ENCODE measurements at places on chromosomes 5 and 9. TPM values are rescaled to one million over a fixed set of nuclear protein-coding genes. Genes with fewer than 3 reads are reported as not detected.
A peak's percentile ranks its signal among the peaks of the same experiment; 100 is the strongest.

GRCh38 chr9:75909776-75910175 lies 19.3 kb downstream of the PCSK5 start:
- H3K4me1 ChIP-seq = no peaks in the 10 kb centered on the region
- no peak overlapping the region for H3K27ac ChIP-seq
- no peaks in the 10 kb centered on the region for H3K36me3 ChIP-seq
- no peaks in the 10 kb centered on the region for H3K27me3 ChIP-seq

Gene CKMT2
- total RNA-seq = 0.18 TPM

Gene PCDHB14
- 8.4 TPM for total RNA-seq

DNA sequence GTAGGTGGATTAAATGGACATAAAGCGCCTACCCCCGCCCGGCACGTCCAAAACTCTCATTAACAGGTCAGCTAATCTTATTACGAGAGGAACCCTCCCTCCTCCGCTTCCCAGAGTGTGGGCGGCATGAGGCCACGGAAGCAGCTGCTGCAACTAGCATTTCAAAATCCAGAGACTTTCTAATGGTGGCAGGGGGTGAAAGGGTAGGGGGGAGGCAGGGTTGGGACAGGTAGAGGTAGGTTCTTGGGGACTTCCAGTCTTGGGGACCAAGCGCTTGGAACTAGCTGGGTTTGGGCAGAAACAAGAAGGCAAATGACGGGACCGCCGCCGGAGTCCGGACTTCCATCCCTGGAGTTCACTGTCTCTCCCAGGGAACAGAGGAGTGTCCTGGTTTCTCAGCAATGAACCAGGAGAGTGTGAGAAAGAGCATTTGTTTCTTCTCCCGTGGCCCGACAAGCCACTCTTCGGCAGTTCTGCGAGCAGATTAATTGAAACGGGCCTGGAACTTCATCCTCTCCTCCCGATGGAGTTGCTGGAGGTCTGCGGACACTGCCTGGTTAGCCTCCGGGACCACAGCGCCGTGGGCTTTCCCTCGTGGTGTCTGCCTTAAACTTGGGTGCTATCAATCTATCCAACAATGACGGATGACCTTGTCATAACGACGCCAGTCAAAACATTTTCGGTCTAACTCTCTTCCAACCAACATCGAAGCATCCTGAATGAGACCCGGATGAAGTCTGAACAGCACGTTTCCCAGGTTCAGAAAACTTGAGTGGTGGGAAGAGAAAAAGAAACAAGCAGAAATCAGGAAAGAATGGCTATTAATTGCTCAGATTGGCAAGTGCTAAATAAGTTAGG lies 1.6 kb upstream of the PRDM6 start:
- H3K27ac ChIP-seq = no peak overlapping the region
- peak overlapping the region; percentile 70 for H3K4me3 ChIP-seq
- no peak for DNase-seq
- peaks cover 36% of the 10 kb centered on the region for H3K27me3 ChIP-seq
- H3K36me3 ChIP-seq = peaks cover 12% of the 10 kb centered on the region

Gene SURF1
- total RNA-seq = 36.2 TPM

Gene NPR2
- total RNA-seq = 30.8 TPM

Gene MEGF9
- 2.6 TPM for total RNA-seq

Gene CDC25C
- total RNA-seq = 3.8 TPM

Gene LSM11
- 6.0 TPM for total RNA-seq

DNA sequence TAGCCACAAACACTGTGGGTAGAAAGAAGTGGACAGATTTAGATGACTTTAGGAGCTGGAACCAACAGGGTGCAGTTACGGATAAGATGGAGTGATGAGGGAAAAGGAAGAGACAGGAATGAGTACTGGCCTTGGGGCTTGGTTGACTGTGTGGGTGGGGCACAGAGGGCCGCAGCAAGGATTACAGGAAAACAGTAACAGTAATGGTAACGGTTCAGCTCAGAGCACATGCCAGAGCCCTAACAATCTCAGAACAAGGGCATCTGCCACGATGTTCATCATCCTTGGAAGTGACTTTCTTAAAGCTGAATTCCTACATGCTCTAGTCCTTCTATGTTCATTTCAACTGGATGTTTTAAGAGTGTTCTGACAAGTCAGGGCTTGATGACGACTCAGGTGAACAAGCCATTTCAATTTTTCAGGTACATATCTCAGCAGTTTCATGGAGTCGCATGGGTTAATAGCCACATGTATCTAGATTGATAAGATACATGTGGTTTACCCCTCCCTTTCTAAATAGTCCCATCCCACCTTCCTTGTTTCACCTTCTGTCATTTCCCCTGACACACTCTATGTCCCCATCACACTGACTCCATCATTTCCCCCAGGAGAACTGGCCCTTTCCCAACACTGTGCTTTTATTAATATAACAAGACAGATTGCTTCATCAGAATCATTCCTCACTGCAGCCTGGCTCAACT lies 65.0 kb downstream of the CEMIP2 start:
- no peaks in the 10 kb centered on the region for H3K27me3 ChIP-seq
- peaks cover 22% of the 10 kb centered on the region for H3K36me3 ChIP-seq
- H3K27ac ChIP-seq = no peak overlapping the region
- H3K4me1 ChIP-seq = peaks cover 6% of the 10 kb centered on the region
- H3K4me3 ChIP-seq = no peak overlapping the region
- DNase-seq = no peak

DNA sequence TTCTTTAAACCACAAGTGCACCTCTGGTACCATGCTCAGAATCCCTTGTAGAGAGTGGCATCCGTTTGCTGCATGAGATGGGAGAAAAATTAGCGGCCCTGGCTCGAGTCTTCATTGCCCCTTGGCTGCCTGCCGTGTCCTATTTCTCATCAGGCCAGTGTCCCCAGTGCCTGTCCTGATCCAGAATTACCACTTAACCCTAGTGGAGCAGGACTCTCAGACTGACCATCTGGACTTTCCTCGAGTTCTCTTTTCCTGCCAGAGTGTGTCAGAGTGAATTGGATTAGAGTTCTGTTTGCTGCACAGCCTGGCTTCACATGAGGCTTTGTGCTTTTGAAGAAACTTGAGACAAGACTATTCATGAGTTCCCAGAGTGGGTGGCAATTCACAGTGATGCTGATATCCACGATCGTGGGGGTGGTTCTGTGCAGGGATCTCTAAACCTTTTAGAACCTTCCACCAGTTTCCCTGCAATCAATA lies 92.6 kb downstream of the C9orf152 start:
- DNase-seq = no peak
- H3K27ac ChIP-seq = peak overlapping the region; percentile 99
- H3K27me3 ChIP-seq = peaks cover 22% of the 10 kb centered on the region
- peaks cover 78% of the 10 kb centered on the region for H3K4me1 ChIP-seq
- no peak overlapping the region for H3K4me3 ChIP-seq
- H3K36me3 ChIP-seq = peaks cover 18% of the 10 kb centered on the region

DNA sequence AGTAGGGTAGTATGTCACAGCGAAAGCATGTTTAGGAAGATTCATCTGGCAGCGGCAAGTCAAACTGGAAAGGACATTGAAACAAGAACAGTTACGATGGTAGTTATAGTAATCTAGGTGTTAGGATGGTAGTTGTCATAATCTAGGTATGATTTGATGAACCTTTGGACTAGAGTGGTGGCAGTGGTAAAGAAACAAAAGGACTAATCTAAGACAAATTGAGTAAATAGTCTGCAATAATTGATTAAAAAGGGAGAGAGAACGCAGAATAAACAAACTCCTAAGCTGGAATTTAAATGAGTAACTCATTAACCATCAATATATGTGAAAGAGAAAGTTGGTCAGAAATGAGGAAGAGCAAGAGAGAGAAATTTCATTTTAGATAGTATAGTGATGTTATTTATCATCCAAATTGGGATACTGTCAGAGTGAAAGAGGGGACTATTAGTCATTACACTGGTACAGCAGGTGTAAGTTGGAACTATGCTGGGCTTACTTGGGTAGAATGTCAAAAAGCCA lies 56.8 kb downstream of the MTREX start:
- no peak for DNase-seq
- no peak overlapping the region for H3K27ac ChIP-seq
- no peaks in the 10 kb centered on the region for H3K4me1 ChIP-seq
- H3K4me3 ChIP-seq = no peak overlapping the region
- peaks cover 12% of the 10 kb centered on the region for H3K36me3 ChIP-seq
- H3K27me3 ChIP-seq = no peaks in the 10 kb centered on the region

Gene PCDHGB2
- 11.1 TPM for total RNA-seq

Gene BRD9
- 53.0 TPM for total RNA-seq

DNA sequence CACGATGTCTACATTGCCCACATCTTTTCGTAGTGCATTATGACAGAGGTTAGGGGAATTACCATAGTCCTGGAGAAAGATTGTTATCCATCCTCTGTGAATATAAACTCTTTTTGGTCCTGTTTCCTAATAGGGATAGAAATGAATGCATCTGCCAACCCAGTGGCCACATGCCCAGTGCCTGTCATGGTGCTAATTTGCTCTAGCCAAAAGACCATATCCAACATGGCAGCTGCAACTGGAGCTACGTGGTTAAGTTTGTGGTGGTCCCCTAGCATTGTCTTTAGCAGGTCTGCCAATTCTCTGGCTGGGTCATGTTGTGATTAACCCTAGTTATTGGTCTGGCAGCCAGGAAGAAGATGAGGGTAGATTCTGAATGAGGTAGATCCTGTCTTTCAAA lies 87.5 kb downstream of the FGF18 start:
- peaks cover 8% of the 10 kb centered on the region for H3K4me1 ChIP-seq
- no peak overlapping the region for H3K27ac ChIP-seq
- H3K4me3 ChIP-seq = no peak overlapping the region
- H3K27me3 ChIP-seq = no peaks in the 10 kb centered on the region

GRCh38 chr9:134314950-134315715 lies 11.1 kb upstream of the RXRA start:
- peaks cover 5% of the 10 kb centered on the region for H3K27me3 ChIP-seq
- no peak overlapping the region for H3K4me3 ChIP-seq
- no peak for DNase-seq
- no peak overlapping the region for H3K27ac ChIP-seq
- no peaks in the 10 kb centered on the region for H3K4me1 ChIP-seq
- H3K36me3 ChIP-seq = no peaks in the 10 kb centered on the region

DNA sequence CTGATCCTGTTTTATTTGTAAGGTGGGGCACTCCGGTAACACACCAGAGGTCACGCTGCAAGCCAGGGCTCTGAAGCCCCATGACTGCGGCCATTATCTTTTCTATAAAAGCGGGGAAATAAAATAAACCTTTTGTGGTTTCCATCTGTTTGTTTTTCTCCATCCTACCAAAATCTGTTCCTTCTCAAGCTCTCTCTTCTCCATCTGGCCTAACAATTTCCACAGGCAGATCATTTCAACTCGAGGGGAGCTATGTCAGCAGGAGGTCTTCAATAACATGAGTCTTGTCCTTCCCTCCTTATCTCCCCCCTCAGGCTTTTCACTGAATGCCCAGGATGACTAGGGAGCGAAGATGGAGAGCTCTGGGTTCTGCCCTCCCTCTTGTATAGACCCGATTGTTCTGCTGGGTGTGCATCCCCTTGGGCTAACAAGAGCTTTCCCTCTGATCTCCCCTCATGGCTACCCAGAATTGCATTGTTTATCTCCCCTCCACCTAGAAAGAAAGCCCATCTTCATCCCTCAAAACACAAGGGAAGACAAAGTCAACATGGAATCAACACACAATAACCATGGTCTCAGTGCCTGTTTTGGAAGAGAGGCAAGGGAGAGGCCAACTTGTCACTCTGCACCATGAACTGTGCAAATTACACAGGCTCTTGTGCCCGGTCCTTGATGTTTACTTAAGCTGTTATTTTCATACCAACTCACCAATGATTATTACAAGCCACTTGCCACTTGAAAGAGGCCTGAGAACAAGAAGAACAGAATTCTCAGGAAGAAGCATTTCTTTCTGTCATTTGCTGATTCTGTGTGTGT lies 187.8 kb downstream of the FANCC start:
- H3K36me3 ChIP-seq = no peaks in the 10 kb centered on the region
- H3K4me1 ChIP-seq = peaks cover 13% of the 10 kb centered on the region
- H3K27me3 ChIP-seq = peaks cover 2% of the 10 kb centered on the region
- H3K4me3 ChIP-seq = no peak overlapping the region
- DNase-seq = no peak

DNA sequence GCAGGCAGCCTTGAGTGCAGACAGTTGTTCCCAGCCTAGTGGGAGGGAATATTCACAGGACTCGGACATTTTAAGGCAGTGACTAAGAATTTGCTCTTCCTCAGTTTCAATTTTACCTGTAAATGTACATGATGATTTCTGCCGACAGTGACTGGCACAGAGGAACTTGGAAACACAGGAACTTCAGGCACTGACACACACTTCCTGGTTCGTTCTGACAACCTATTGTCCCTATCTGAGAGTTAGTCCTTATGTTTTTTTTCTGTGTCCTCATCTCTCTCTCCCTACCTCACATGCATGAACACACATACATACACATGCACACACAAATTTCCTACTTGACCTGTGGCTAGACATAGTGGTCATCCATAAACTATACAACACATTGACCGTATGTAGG lies 89.4 kb upstream of the CD180 start:
- no peaks in the 10 kb centered on the region for H3K36me3 ChIP-seq
- DNase-seq = no peak
- H3K4me1 ChIP-seq = peaks cover 15% of the 10 kb centered on the region
- H3K27me3 ChIP-seq = peaks cover 2% of the 10 kb centered on the region
- H3K27ac ChIP-seq = peak overlapping the region; percentile 38

DNA sequence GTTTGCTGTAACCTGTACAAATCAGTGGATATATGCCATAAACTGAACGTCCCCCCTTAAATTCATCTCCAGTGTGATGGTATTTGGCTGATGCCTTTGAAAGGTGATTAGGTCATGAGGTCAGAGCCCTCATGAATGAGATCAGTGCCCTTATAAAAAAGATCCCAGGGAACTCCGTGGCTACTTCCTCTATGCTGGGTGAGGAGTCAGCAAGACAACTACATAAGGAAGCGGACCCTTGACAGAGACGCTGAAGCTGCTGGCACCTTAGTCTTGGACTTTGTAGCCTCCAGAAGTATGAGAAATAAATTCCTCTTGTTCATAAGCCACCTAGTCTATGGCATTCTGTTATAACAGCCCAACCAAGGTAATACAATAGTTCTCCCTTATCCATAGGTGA lies 215.1 kb upstream of the ZNF608 start:
- H3K27me3 ChIP-seq = peaks cover 2% of the 10 kb centered on the region
- no peaks in the 10 kb centered on the region for H3K36me3 ChIP-seq
- no peak overlapping the region for H3K4me3 ChIP-seq
- H3K4me1 ChIP-seq = peaks cover 5% of the 10 kb centered on the region

GRCh38 chr5:139232147-139232724 lies 34.1 kb upstream of the SIL1 start:
- peaks cover 4% of the 10 kb centered on the region for H3K27me3 ChIP-seq
- no peak overlapping the region for H3K27ac ChIP-seq
- H3K4me1 ChIP-seq = no peaks in the 10 kb centered on the region
- H3K4me3 ChIP-seq = no peak overlapping the region

Gene CDH9
- not detected for total RNA-seq

GRCh38 chr5:54344653-54345052 lies 34.3 kb upstream of the ARL15 start:
- no peaks in the 10 kb centered on the region for H3K36me3 ChIP-seq
- no peaks in the 10 kb centered on the region for H3K4me1 ChIP-seq
- DNase-seq = no peak

All from endothelial cell (in vitro differentiated cells).